ENCODE measurements at places on chromosomes 4 and X.
A peak's percentile ranks its signal among the peaks of the same experiment; 100 is the strongest.

GRCh38 chr4:7759216-7759615 lies 180.4 kb downstream of the AFAP1 start:
- H3K36me3 ChIP-seq = no peaks in the 10 kb centered on the region
- peaks cover 3% of the 10 kb centered on the region for H3K27me3 ChIP-seq
- peaks cover 24% of the 10 kb centered on the region for H3K4me1 ChIP-seq
- peak; percentile 55 for DNase-seq
- peak overlapping the region; percentile 87 for H3K27ac ChIP-seq
- peak overlapping the region; percentile 66 for H3K4me3 ChIP-seq

DNA sequence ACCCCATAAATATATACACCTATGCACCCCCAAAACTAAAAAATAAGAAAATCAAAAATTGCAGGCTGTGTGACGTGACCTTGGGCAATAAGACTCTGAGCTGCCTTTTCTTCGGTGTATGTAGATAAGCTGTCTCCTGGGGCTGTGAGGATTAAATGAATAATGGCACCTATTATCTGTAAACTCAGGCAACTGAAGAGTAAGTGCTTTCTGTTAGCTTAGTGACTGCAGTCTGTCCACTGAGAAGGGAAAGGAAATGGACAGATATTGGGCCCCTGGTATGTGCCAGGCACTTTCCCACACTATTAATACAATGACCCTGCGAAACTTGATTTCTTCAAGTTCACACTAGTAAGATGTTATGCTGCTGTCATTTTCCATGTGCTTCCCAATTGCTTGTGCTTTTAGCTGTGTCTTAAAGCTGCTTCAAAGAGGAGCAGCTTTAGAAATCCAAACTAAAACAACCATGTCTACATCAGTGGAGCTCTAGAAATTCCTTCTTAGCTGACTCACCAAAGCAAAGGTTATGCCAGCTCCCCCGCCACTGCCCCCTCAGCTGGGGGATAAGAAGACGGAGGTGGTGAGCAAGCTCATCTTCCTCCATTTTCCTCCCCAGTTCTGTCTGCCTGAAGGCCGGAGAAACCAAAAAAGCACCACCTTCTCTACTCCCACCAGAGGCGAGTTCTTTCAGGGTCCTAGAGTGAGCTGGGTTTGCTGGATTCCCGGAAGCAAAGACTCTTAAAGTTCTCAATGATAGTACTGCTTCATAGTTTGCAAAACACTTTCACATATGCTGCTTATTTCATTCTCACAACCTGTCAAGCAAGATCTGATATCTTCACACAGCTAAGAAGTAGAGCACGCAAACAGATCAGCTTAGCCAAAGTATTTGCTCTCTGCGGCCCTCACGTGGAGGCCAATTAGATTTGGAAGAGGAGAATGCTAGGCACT lies 8.8 kb upstream of the DGAT2L6 start:
- peaks cover 13% of the 10 kb centered on the region for H3K4me1 ChIP-seq
- no peaks in the 10 kb centered on the region for H3K27me3 ChIP-seq
- no peak overlapping the region for H3K4me3 ChIP-seq
- no peak overlapping the region for H3K27ac ChIP-seq
- no peak for DNase-seq

- no peaks in the 10 kb centered on the region for H3K4me1 ChIP-seq
- H3K36me3 ChIP-seq = peaks cover 16% of the 10 kb centered on the region
- no peak overlapping the region for H3K27ac ChIP-seq
- no peak for DNase-seq
- H3K27me3 ChIP-seq = no peaks in the 10 kb centered on the region
Measured at GRCh38 chrX:131729295-131729694, 185.4 kb downstream of the OR13H1 start.

GRCh38 chrX:7316887-7317286 lies 168.9 kb upstream of the PUDP start:
- peaks cover 3% of the 10 kb centered on the region for H3K36me3 ChIP-seq
- H3K27me3 ChIP-seq = no peaks in the 10 kb centered on the region
- no peak overlapping the region for H3K27ac ChIP-seq
- H3K4me3 ChIP-seq = no peak overlapping the region

GRCh38 chr4:1869530-1870327 lies 1.5 kb upstream of the NSD2 start:
- H3K36me3 ChIP-seq = peaks cover 20% of the 10 kb centered on the region
- H3K4me3 ChIP-seq = peak overlapping the region; percentile 89
- no peak for DNase-seq
- H3K27ac ChIP-seq = peak overlapping the region; percentile 93
- H3K27me3 ChIP-seq = peaks cover 3% of the 10 kb centered on the region
- H3K4me1 ChIP-seq = peaks cover 34% of the 10 kb centered on the region

DNA sequence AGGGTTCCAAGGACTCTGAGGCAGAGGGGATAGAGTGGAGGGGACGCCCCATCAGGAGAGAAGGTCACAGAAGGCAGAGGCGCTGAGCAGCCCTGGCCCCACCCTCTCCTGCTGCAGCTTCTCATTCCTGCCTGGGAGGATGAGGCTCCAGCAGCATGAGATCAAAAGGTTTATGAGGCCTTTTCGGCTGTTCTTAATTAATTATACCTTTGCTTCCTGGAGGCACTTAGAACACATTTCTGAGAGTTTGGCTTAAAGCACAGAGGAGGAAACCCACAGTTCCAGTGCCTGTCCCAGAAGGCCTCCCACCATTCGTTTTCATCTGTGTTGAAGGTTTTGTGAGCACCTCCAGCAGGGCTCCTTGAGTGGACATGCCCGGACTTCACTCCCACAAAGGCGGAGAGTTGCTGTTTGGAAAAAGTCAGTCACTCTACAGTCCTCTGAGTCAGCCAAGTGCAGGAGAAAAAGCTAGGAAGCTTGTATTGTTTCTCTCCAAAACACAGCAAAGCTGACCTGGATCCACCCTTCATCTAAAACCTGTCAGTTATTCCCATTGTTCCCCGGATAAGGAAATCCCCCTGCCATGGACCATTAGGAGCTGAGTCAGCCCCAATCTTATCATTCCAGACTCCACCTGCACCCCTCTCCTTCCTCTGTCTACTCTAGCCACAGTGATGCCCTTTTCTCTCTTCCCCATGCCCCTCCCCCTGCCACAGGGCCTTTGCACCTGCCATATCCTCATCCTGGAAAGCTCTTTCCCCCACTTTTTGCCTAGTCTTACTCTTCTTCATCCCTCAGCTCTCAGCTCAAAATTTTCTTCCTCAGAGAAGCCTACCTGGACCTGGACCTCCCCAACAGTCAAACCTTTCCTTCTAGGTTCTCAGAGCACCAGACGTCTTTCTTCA lies 276.8 kb downstream of the FBXW7 start:
- H3K27me3 ChIP-seq = no peaks in the 10 kb centered on the region
- peak overlapping the region; percentile 25 for H3K27ac ChIP-seq
- H3K4me1 ChIP-seq = peaks cover 21% of the 10 kb centered on the region
- H3K4me3 ChIP-seq = no peak overlapping the region

DNA sequence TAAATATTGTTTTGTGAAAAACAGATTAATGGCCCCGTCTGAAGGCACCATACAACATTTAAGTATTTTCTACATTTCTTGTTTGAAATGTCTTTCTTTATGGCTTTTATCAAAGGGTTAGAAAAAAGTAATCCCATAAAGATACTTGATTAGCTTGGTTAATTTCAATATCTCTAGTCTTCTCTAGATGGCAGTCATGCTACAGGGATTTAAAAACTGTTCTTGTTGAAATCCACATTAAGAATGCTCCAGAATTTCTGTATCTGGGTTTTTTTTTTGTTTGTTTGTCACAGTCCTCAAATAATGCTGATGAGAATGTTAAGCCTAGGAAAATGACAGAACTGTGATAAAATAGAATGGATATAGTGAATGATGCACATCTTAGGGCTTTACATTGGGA lies 109.0 kb upstream of the AADAT start:
- H3K4me3 ChIP-seq = no peak overlapping the region
- no peaks in the 10 kb centered on the region for H3K27me3 ChIP-seq
- H3K27ac ChIP-seq = no peak overlapping the region
- H3K36me3 ChIP-seq = no peaks in the 10 kb centered on the region
- no peak for DNase-seq
- no peaks in the 10 kb centered on the region for H3K4me1 ChIP-seq

DNA sequence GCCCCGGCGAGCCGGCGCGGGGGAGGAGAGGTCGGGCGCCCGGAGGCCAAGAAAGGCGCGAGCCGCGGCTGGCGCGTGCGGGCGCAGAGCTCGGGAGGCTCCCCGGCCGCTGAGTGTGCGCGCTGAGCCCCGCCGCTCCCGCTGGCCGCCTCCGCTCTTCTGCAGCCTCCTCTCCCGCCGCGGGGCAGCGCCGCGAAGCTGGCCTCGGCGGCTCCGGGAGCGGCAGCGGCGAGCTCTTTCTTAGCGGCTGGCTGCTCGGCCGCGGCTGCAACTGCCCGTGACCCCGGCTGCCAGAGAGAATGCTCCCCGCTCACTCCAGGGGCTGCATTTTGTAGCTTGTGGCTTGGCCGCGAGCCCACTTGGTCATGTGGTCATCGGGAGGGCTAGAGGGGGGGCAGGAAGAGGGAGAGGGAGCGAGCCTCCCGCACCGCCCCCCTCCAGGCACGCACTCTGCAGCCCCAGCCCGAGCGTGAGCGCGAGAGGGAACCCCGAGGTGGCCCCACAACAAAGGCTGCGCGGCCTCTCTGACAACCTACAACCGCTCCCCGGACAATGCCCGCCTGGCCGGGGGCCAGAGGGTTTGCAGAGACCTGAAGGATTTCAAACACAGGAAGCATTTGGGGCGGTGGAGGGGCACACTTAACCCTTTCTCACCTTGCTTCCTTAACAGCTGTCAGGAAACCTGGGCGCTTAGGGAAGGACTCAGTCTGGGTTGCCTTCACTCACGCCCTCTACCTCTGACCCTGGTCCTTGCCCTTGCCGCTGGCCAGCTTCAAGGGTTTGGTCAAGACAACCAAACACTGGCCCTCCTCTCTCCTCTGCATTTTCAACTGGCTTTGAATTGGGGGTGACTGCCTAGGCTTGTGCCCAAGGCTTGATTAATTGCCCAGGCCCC lies at the start of gene APLN:
Gene APLN (minus strand): TSS at position 305 of the 895 bp plus-strand sequence. CDS start 326 bp downstream, outside the sequence.
- H3K4me1 ChIP-seq = no peaks in the 10 kb centered on the region
- H3K27me3 ChIP-seq = peaks cover 23% of the 10 kb centered on the region
- no peak within 1 kb of the TSS for H3K27ac ChIP-seq

- H3K4me1 ChIP-seq = peaks cover 5% of the 10 kb centered on the region
- H3K27me3 ChIP-seq = peaks cover 10% of the 10 kb centered on the region
- no peaks in the 10 kb centered on the region for H3K36me3 ChIP-seq
- H3K27ac ChIP-seq = no peak overlapping the region
Measured at GRCh38 chr4:112908511-112908910, 140.9 kb upstream of the ANK2 start.

DNA sequence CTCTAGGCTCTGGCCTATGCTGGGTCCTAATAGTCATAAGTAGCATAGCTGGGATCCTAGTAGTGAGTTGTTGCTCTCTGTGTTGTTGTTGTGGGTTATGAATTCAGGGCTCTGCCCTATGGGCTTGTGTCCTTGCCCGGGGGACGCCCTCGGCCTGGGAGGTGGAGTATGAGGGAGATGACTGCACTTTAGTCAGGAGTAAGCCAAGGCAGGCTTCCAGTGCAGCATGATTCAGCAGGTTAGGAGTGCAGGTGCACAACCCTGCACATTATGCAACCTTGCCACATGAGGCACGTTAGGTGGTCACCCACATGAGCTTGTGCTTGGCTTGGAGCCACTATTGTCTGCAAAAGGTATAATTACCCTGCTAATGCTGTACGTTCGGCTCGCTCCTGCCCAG lies 58.4 kb upstream of the CCDC149 start:
- H3K4me3 ChIP-seq = no peak overlapping the region
- peaks cover 18% of the 10 kb centered on the region for H3K27me3 ChIP-seq
- H3K36me3 ChIP-seq = no peaks in the 10 kb centered on the region
- H3K27ac ChIP-seq = no peak overlapping the region
- H3K4me1 ChIP-seq = no peaks in the 10 kb centered on the region

GRCh38 chr4:6319530-6320150 lies 50.0 kb downstream of the WFS1 start:
- no peaks in the 10 kb centered on the region for H3K4me1 ChIP-seq
- H3K27me3 ChIP-seq = peaks cover 19% of the 10 kb centered on the region
- H3K4me3 ChIP-seq = no peak overlapping the region
- DNase-seq = no peak
- no peak overlapping the region for H3K27ac ChIP-seq

- no peak overlapping the region for H3K27ac ChIP-seq
- no peaks in the 10 kb centered on the region for H3K27me3 ChIP-seq
- H3K4me3 ChIP-seq = no peak overlapping the region
- no peaks in the 10 kb centered on the region for H3K36me3 ChIP-seq
- no peaks in the 10 kb centered on the region for H3K4me1 ChIP-seq
- no peak for DNase-seq
Measured at GRCh38 chrX:106144755-106145639, 23.1 kb upstream of the PWWP3B start.

GRCh38 chr4:79042079-79042674 lies 102.9 kb upstream of the PAQR3 start:
- no peaks in the 10 kb centered on the region for H3K4me1 ChIP-seq
- no peak overlapping the region for H3K4me3 ChIP-seq
- no peak for DNase-seq

DNA sequence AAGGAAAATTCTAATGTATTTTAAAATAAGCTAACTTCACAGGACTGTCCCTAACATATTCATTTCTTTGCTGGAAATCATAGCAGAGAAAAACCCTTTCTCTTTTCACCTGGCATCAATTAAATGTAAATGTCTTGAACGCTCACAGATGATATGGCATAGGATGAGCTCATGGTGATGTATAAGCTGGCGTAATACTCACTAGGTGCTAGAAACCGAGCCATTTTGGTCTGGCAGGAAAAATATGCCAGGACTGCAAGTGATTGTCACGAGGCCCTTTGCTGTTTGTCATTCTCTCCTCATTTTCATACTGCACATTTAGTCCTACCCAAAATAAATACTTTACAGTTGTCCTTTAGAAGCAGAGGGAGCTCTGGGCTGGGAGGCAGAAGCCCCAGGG lies 222.7 kb upstream of the LNX1 start:
- peaks cover 7% of the 10 kb centered on the region for H3K27me3 ChIP-seq
- no peak overlapping the region for H3K27ac ChIP-seq
- no peaks in the 10 kb centered on the region for H3K4me1 ChIP-seq
- no peaks in the 10 kb centered on the region for H3K36me3 ChIP-seq
- H3K4me3 ChIP-seq = no peak overlapping the region
- no peak for DNase-seq

DNA sequence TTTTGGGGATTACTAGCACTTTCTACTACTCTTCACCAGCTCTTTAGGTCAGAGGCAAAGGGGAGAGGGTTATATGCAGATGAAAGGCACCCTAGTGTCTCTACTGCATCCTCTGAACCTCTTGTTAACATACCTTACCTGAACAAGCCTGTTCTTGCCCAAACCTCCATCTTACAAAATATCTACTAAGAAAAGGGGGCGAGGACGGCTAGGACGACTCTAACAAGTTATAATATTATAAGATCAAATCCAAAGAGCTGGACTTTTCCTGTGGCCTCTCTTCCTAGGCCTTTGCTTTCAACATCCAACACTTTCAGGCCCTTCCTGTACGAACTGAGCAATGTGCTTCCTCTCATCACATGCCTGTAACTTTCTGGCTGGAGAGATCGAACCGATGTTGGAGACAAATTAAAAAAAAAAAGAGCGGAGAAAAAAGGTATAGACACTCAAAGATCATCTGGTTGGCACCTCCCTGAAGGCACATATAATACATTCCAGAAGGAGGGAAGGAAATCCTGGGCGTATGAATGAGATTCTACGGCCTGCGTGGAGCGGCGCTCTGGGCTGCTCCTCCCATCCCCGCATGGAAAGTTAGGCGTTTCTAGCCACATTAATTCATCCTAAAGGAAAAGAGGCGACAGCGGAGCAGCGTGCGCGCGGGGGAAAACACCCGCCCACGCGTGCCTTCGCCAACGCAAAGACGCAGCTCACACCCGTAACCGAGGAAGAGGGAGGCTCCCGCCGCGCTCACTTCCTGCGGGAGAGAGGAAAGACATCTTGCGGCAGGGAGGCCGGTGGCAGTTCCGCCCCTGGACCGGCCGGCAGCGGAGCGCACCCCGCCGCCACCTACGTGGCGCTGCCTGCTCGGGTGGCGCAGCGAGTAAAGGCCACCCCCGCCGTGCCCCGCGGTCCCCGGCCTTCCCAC lies 808 bp downstream of the PRDM5 start:
- peaks cover 40% of the 10 kb centered on the region for H3K4me1 ChIP-seq
- H3K27me3 ChIP-seq = peaks cover 14% of the 10 kb centered on the region
- H3K36me3 ChIP-seq = no peaks in the 10 kb centered on the region
- peak overlapping the region; percentile 95 for H3K27ac ChIP-seq
- H3K4me3 ChIP-seq = peak overlapping the region; percentile 91

Measured in activated naive CD8-positive, alpha-beta T cell treated with anti-CD3 and anti-CD28 coated beads for 36 hours (primary cell).